ENCODE measurements at places on chromosomes 2 and 18.
A peak's percentile ranks its signal among the peaks of the same experiment; 100 is the strongest.

GRCh38 chr18:75005626-75006025, 203.3 kb downstream of the PTGR3 start:
- DNase-seq = no peak

- DNase-seq = no peak
Measured at GRCh38 chr2:152962446-152962845, 244.0 kb downstream of the ARL6IP6 start.

- no peak for DNase-seq
Measured at GRCh38 chr2:45668509-45668908, 17.0 kb downstream of the PRKCE start.

DNA sequence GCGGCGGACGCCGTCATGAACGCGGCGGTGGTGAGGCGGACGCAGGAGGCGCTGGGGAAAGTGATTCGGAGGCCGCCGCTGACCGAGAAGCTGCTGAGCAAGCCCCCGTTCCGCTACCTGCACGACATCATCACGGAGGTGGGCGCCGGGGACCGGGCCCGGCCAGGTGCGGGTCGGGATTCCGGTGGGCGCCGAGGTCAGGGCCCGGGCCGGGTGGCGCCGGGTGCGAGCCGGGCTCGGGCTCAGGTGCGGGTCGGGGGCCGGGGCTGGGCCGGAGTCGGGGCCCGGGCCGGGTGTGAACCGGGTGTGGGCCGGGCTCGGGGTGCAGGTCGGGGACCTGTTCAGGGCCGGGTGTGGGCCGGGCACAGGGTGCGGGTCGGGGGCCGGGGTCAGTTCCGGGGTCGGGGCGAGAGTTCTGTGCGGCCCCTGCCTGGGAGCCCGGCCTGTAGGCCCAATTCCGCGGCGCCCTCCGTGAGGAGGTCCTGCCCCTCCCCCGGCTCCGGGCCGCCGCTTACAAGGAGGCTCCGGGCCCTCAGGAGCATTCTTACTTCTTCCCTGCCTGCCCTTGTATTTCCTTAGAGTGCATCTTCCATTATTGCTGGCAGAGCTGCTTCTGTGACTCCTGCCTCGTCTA, 447 bp downstream of the TRAF3IP1 start:
- DNase-seq = peak; percentile 34

GRCh38 chr2:100819370-100820272, at the start of gene NPAS2:
NPAS2 (plus strand) TSS chr2:100820139; CDS start chr2:100904755, 84,616 bp downstream.
- peak; percentile 64 for DNase-seq

DNA sequence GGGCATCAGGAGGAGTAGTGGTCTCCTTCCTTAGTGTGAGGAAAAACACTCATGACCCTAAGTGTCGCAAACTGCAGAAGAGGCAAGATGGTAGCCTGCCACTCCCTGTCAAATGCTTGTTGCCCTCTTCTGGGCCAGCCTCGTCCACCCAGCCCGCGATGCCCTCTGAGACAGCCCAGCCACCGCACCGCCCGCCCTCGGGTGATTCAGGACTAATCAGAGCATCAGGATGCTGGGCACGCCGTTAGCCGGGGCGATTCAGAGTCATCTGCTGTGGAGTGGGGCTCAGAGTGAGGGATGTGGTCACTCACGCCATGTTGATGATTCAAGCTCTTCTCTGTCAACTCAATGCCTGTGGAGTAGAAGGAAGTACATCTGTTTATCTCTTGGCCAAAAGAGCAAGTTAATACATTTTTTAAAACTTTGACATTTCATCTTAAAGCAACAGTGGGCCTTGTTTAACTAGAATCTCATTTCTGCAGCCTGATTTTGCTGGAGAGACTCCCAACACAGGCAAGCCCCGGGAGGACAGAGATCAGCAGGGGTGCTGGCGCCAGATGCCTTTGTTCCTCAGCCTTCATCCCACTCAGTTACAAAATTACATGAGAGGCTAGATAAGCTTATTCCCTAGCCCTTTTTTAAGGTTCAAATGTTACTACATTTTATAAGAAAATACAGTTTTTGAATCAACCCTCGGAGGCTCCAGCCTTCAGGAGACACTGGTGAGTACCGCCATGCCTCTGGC, 79.0 kb downstream of the TMEM18 start:
- DNase-seq = no peak

DNA sequence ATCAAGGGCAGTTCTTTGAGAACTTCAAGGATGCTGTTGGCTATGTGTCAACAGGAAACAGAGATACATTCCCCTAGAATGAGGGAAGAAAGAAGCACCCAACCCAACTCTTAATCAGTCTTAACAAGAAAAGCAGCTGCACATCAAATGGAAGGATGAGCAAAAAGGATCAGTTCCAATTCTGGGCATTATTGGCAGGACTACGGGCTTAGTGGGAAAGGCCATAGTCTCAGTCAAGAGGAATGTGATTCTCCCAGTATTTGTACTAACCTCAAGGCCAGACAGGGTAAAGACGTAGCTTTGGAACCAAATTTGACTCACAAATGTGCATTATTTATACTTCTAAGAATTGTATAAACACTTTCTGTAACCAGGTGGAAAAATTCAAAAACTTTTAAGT, 18.2 kb downstream of the BMP10 start:
- peak; percentile 66 for DNase-seq

- no peak for DNase-seq
Measured at GRCh38 chr2:135163306-135163705, 111.2 kb downstream of the RAB3GAP1 start.

DNA sequence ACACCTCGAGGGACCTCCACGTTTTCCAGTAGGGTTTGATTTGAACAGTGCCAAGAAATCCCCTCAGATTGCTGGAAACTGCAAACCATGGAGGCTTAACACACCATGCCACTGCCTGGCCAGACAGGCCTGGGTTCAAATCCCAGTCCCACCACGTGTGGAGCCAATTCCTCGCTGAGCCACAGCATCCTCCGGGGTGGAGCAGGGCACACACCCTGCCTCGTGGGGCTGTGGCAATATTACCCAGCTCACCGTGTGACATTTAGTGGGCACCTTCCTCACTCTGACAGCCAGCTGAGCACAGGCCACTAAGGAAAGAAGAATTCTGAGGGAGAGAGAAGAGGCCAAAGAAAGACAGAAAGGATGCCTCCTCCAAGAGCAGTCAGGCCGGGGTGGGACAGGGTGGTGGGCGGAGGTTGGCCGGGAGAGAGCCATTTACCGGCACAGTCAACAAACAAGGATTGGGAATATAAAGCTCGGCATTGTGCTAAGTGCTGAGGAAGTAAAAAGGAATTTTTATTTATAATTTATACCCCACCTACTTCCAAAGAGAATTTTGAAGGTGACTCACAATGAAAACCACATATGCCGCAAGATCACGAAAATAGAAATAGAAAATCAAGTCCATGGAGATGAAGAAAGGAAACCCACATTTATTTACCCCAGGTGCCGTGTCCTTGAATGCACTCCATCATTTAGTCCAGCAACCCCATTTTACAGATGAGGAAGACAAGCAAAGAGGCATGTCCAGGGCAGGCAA, 111.5 kb downstream of the MCFD2 start:
- DNase-seq = peak; percentile 42

GRCh38 chr2:169571571-169571970, 2.1 kb downstream of the FASTKD1 start:
- no peak for DNase-seq

GRCh38 chr2:98650998-98651397, 42.6 kb downstream of the UNC50 start:
- no peak for DNase-seq

- DNase-seq = peak; percentile 46
Measured at GRCh38 chr2:122636097-122636496, 880.6 kb downstream of the TSN start.

GRCh38 chr2:8440029-8440778, 241.7 kb upstream of the ID2 start:
- no peak for DNase-seq

DNA sequence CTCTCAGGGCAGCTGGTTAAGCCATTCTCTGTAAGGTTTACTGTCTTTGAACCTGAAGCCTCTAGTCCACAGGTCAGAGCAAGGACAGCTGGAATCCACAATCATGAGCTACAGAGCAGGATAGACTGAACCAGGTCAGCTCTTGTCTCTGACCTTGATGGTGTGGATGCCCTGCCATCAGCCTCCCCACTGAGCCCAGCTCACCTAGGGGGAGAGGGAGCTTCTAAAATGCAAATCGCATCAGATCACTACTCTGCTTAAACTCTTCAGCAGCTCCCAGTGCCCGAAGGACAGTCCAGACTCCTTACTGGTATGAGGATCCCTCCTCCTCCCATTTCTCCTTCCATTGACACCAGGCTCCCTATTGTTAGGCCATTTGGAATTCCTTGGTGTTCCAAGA, 255.3 kb upstream of the CCDC68 start:
- no peak for DNase-seq

- DNase-seq = no peak
Measured at GRCh38 chr18:80148326-80149199, 39.5 kb downstream of the ADNP2 start.

- DNase-seq = no peak
Measured at GRCh38 chr2:77104554-77104953, 417.6 kb downstream of the LRRTM4 start.

- no peak for DNase-seq
Measured at GRCh38 chr2:50388324-50388723, 643.6 kb downstream of the NRXN1 start.

DNA sequence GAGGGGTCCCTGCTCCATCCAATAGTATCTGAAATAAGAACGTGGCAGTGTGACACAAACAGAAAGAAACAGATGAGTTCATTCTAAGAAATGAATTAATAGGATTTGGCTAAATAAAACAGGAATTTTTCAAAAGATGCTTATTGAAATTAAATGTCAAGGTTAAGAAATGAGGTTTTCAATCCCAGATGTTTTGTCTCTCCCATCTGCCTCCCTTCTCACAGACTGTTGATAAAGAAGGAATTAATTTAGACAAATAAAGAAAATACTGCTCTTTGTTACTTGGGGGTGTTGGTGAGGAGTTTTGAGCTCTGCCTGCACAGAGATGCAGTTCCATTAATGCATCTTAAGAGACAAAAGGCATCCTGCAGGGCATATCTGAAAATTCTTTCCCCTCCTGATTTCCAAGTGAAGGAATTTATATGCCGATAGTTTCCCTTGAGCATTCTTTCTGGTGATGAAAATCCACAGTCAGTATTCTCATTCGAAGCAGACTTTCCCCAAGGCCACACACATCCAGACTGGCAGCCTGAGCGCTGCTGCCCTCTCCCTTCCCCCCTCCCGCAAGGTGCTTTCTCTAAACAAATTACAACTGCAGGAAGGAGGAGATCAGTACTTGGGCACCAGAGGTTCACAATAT, 385.4 kb upstream of the RND3 start:
- peak; percentile 22 for DNase-seq

DNA sequence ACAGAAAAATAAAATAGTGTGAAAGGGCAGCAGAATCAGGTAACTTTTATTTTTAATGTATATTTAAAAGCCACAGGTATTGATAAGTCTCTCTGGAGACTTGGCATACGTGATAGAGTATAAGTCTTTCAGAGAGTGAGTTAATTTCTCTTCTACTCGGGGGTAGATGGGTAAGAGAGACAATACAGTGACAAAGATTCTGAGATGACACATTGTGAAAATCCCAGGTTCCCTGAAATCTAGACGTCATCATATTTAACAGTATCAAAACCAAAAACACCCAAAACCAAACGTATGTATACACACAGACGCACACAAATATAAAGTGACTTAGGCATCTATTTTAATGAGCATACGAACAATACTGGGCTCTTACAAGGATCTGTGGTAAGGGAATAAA, 33.3 kb downstream of the NIF3L1 start:
- no peak for DNase-seq

DNA sequence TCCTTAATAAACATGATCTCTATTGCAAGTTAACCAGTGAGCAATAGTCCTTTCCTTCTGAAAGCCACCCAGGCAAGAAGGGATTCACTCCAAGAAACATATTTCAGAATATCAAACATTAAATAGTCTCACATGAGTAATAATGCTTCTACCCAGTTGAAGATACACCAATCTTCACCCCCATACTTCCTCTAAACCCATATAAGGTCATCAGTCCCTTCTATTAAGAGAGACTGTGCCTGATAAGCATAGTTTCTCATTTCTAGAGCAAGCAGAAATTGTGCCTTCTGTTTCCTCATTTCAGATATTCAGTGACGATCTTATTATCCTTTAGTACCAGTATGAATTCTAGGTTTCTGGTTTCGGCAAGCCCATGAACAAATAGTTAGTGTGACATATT, 64.6 kb downstream of the DSEL start:
- DNase-seq = no peak

- DNase-seq = peak; percentile 96
Measured at GRCh38 chr2:46873604-46874068, 42.0 kb downstream of the MCFD2 start.

- no peak for DNase-seq
Measured at GRCh38 chr2:158712791-158713522, 82.2 kb upstream of the DAPL1 start.

DNA sequence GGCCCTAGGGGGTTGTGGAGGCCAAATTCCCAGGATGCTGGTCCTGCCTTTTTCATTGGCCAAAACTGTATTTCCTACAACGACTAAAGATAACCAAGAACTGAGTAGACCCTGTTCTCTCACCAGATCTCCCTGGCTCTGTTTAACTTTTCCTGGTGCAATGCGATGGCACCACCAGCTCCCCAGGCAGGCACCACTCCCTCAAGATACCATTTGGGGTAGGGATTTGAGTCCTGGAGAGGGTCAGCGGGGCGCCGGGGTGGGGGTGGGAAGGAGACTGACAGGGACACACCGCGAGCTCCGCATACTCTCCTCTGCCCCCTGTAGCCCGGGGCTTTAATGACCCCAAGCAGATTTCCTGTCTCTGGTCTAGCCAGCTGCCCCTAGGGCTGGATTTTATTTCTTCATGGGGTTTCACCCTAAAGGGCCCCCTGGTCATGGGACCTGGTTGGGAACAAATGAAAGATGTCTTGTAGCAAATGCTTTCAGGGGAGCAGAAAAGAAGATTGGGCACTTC, 7.3 kb downstream of the SIX2 start:
- no peak for DNase-seq

DNA sequence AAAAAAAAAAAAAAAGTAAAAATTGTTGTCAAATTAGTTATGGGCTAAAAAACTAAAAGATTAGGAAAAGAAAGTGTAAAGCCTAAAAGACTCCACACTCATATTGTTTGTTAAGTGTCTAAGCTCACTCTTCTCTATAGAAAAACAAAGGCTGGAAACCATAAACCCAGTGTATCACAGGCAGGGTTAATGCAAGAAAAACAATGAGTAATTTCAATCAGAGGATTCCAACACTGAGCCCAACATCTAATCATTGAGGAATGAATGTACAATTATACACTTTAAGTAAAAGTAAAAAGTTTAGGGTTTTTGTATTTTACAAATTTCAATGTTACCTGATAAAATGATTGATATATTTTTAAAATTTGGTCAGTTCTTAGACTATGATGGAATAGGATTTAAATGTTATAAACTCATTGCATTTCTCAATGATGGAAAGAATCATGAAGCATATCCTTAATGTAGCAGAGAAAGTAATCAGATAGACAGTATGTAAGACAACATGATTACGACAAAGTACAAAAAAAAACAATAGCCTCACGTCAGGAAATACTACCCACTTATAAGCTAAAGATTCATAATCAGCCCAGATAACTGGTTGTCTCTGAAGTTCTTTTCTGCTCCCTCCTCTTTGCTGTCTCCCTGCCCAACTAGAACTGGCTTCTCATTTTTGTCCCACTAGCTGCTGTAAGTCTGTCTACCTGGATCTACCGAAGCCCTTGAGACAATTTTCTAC, 44.5 kb upstream of the SP3 start:
- no peak for DNase-seq

GRCh38 chr2:232541195-232541960, 1.9 kb downstream of the CHRNG start:
- DNase-seq = no peak

Data from mesenchymal stem cell (in vitro differentiated cells and primary cell).